Uterus (tissue), 4 donors: ENCODE measurements at places on chromosomes 16 and 17. TPM values are rescaled to one million over a fixed set of nuclear protein-coding genes. Genes with fewer than 3 reads are reported as not detected.

SCNN1G gene
- total RNA-seq = under 0.01 TPM

EXOC3L1 gene
- 2.3 TPM for total RNA-seq

- peak; percentile 32 for DNase-seq
- H3K4me1 ChIP-seq = peaks cover 10% of the 10 kb centered on the region
- no peaks in the 10 kb centered on the region for H3K27me3 ChIP-seq
- no peak overlapping the region for H3K4me3 ChIP-seq
Observed at GRCh38 chr17:74455025-74455545, 11.3 kb upstream of the CD300A start.

BAIAP3 gene
- 0.59 TPM for total RNA-seq

AURKB gene
- total RNA-seq = 12.8 TPM

DNA sequence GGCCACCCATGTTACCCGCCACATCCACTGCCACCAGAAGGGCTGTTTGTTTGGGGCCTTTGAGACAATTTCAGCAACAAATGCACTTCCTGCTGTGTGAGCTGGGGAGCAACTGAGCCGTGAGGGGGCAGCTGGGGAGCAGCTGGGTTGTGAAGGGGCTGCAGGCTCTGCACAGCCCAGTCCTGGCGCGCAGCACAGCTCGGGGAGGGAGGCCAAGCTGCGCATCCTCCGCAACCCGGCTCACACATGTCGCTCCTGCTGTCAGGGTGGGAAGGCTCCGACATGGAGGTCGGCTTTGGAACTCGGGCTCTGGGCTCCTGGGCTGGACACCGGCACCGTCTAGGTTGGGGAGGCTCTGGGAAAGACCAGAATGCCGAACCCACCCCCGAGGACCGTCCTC lies 53.6 kb downstream of the CBFA2T3 start:
- H3K4me1 ChIP-seq = peaks cover 8% of the 10 kb centered on the region
- no peak overlapping the region for H3K27ac ChIP-seq
- no peak overlapping the region for H3K4me3 ChIP-seq
- no peaks in the 10 kb centered on the region for H3K27me3 ChIP-seq
- H3K36me3 ChIP-seq = no peaks in the 10 kb centered on the region

DNA sequence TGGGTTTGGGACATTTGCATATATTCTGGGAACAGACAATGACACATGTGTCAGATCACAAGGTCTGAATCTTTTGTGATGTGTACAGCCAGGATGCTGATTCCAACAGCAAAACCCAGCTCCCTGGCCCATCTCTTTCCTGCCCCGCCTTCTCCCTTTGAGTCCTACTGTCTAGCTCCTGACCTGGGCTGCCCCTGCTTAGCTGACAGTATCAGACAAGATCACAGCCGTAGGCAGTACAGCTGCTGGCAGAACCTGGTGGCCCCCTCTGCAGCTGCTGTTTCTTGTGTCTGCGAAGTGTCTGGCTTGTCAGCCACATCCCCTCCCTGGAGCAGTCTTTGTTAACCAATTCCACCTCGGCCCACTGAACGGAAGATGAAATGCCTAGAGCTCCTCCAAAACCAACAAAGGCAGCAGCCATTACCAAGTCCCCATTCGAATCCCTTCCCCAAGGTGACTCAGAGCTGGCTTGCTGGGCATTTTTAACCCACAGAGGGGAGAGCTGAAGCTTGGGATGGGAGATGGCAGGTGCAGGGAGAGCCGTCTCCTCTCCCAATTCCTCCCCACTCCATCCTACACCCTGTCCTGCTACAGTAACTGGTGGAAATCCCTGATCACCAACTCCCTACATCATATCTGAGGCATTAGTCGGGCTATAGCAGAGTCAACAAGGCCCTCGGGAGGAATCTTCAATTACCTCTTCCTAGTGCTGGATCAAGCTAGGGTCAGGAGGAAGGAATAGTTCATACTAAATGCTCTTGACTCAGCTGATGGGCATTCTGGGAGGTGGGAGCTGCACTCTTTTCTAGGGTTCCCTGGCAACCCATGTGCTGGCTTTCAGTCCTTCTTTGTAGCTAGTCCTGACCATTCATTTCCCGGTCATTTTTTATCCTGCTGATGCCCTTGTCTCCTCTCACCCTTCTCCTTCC lies 5.8 kb downstream of the PIPOX start:
- no peak overlapping the region for H3K4me3 ChIP-seq
- H3K36me3 ChIP-seq = no peaks in the 10 kb centered on the region
- H3K4me1 ChIP-seq = no peaks in the 10 kb centered on the region

GRCh38 chr16:89155184-89155679 lies 16.3 kb upstream of the CDH15 start:
- peak overlapping the region; percentile 31 for H3K27ac ChIP-seq
- peak; percentile 73 for DNase-seq
- no peak overlapping the region for H3K4me3 ChIP-seq
- H3K36me3 ChIP-seq = no peaks in the 10 kb centered on the region

PIGQ gene
- 56.9 TPM for total RNA-seq

EPN3 gene
- total RNA-seq = 0.30 TPM

GRCh38 chr16:1057252-1057932 lies 15.2 kb upstream of the SSTR5 start:
- H3K27ac ChIP-seq = no peak overlapping the region
- DNase-seq = no peak
- no peaks in the 10 kb centered on the region for H3K36me3 ChIP-seq
- H3K27me3 ChIP-seq = no peaks in the 10 kb centered on the region

DNA sequence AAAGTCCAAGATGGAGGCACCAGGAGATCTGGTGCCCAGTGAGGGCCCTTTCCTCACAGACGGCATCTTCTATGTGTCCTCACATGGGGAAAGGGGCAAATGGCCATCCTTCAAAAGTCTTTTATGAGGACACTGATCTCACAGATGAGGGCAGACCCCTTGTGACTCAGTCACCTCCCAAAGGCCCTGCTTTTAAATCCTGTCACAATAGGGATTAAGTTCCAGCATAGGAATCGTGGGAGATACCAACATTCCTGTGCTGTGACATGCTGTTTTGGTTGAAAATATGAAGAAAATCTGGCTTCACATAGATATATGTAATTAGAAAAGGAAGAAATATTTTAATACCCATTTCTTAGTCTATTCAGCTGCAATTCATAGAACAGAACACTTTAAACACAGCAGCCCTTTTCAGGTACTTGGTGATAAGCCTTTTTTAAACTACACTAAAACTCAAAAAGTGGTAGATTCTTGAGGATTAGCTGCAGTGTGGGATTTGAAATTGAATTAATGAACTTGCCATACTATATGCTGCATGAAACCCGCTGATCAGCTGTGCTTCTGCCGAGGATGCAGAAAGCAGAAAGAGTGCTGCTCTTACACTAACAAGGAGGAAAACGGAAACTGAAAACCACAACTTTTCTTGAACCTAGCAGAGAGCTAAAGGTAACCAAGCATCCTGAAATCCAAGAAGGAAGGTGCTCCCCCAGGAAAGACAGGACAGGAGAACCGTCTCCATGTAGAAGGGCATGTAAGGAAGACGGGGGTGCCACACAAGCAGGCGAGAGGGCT lies 32.7 kb downstream of the VPS53 start:
- DNase-seq = no peak
- H3K36me3 ChIP-seq = no peaks in the 10 kb centered on the region
- H3K27me3 ChIP-seq = no peaks in the 10 kb centered on the region
- H3K4me3 ChIP-seq = no peak overlapping the region
- H3K4me1 ChIP-seq = no peaks in the 10 kb centered on the region

- no peaks in the 10 kb centered on the region for H3K27me3 ChIP-seq
- no peak overlapping the region for H3K4me3 ChIP-seq
- H3K4me1 ChIP-seq = no peaks in the 10 kb centered on the region
- no peaks in the 10 kb centered on the region for H3K36me3 ChIP-seq
- H3K27ac ChIP-seq = no peak overlapping the region
Observed at GRCh38 chr17:67689534-67690177, 28.1 kb upstream of the NOL11 start.

SOX15 gene
- not detected for total RNA-seq

DNA sequence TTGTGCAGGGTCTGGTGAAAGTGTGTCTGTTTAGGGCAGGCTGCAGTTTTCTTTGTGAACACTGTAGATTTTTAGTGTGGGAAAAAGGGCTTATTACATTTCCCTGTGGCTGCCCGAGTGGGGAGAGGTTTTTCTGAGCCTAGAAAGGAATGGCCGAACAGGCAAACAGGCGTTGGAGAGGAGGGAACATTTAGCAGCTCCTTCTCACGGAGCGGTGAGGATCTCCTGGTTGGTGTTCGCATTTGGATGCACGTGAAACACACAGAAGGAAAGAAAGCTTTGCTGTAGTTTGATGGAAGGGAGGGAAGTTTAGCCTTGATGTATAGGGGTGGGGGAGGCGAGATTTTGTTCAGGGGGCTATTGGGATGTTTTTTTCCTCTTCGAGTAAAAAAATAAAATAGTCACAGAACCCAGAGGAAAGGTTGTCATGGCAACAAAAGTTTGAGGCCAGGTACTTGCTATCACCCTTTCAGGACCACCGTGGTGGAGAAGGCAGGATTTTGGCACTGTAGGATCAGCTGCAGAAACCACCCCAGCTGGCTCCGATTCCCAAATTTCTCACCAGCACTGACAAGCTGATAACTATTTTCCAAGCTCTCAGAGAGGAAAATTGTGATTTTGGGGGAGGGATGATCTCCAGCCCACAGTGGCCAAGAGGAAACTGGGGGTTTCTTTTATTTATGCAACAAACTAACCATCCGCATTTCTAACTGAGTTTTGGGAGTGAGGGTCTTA lies 3.5 kb downstream of the GSG1L start:
- no peak overlapping the region for H3K27ac ChIP-seq
- no peaks in the 10 kb centered on the region for H3K27me3 ChIP-seq
- H3K4me1 ChIP-seq = peaks cover 5% of the 10 kb centered on the region

PIK3R6 gene
- total RNA-seq = 1.1 TPM

COG4 gene
- 137 TPM for total RNA-seq

- no peaks in the 10 kb centered on the region for H3K36me3 ChIP-seq
- peak; percentile 21 for DNase-seq
- H3K27ac ChIP-seq = no peak overlapping the region
- H3K4me1 ChIP-seq = no peaks in the 10 kb centered on the region
- no peak overlapping the region for H3K4me3 ChIP-seq
- H3K27me3 ChIP-seq = no peaks in the 10 kb centered on the region
Observed at GRCh38 chr16:19375561-19376158, 42.0 kb upstream of the TMC5 start.

PPY gene
- total RNA-seq = not detected

DNA sequence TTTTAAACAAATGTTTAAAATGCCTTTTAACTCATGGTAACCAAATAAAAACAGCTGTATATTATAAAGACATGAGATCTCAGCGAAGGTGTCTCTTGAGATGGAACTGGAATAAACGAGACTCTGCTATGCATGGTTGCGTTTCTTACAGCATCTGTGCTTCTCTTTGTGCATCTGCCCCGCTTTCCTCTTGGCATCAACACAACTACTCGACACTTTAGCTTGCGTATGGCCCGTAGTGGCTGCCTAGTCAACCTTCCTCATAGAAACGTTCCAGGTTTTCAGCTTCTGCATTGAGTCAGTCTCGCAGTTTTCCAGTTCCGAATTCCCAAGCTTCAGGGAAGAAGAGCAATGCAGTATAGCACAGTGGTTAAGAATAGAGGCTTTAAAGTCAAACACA lies 214.9 kb downstream of the CEP112 start:
- DNase-seq = no peak
- no peak overlapping the region for H3K4me3 ChIP-seq
- H3K27me3 ChIP-seq = no peaks in the 10 kb centered on the region

GAS2L2 gene
- 0.69 TPM for total RNA-seq

DNA sequence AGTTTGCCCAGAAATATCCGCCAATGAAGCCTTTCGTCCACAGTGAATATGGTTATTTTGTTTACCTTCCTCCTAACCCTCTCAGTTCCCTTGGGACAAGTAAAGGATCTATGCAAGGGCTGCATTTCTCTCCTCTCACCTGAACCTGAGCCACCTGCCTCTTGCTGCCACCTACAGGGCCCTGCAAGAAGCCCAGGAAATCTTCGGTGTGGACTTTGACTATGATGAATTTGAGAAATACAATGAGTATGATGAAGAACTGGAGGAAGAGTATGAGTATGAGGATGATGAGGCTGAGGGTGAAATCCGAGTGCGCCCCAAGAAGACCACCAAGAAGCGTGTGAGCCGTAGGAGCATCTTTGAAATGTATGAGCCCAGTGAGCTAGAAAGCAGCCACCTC lies 14.0 kb downstream of the SUPT6H start:
- H3K4me1 ChIP-seq = no peaks in the 10 kb centered on the region
- H3K27ac ChIP-seq = no peak overlapping the region
- DNase-seq = no peak
- no peaks in the 10 kb centered on the region for H3K27me3 ChIP-seq
- H3K4me3 ChIP-seq = no peak overlapping the region
- H3K36me3 ChIP-seq = no peaks in the 10 kb centered on the region

GRCh38 chr17:28484296-28484695 lies 10.9 kb downstream of the SLC13A2 start:
- no peaks in the 10 kb centered on the region for H3K4me1 ChIP-seq
- H3K4me3 ChIP-seq = no peak overlapping the region
- no peak overlapping the region for H3K27ac ChIP-seq
- no peaks in the 10 kb centered on the region for H3K27me3 ChIP-seq
- no peaks in the 10 kb centered on the region for H3K36me3 ChIP-seq

- no peaks in the 10 kb centered on the region for H3K36me3 ChIP-seq
- H3K27me3 ChIP-seq = no peaks in the 10 kb centered on the region
- DNase-seq = no peak
- no peak overlapping the region for H3K27ac ChIP-seq
Observed at GRCh38 chr16:57255686-57256415, 10.8 kb downstream of the ARL2BP start.

- no peaks in the 10 kb centered on the region for H3K27me3 ChIP-seq
- H3K27ac ChIP-seq = no peak overlapping the region
- DNase-seq = no peak
Observed at GRCh38 chr16:10566613-10567012, 13.8 kb downstream of the EMP2 start.

- no peak for DNase-seq
- H3K27ac ChIP-seq = no peak overlapping the region
- no peaks in the 10 kb centered on the region for H3K4me1 ChIP-seq
Observed at GRCh38 chr17:34663714-34664113, 84.3 kb downstream of the TMEM132E start.

INCA1 gene
- total RNA-seq = not detected

- no peaks in the 10 kb centered on the region for H3K4me1 ChIP-seq
- H3K27ac ChIP-seq = no peak overlapping the region
- DNase-seq = peak; percentile 20
- H3K27me3 ChIP-seq = no peaks in the 10 kb centered on the region
- H3K36me3 ChIP-seq = no peaks in the 10 kb centered on the region
Observed at GRCh38 chr17:10875984-10876555, 38.2 kb upstream of the PIRT start.

DNA sequence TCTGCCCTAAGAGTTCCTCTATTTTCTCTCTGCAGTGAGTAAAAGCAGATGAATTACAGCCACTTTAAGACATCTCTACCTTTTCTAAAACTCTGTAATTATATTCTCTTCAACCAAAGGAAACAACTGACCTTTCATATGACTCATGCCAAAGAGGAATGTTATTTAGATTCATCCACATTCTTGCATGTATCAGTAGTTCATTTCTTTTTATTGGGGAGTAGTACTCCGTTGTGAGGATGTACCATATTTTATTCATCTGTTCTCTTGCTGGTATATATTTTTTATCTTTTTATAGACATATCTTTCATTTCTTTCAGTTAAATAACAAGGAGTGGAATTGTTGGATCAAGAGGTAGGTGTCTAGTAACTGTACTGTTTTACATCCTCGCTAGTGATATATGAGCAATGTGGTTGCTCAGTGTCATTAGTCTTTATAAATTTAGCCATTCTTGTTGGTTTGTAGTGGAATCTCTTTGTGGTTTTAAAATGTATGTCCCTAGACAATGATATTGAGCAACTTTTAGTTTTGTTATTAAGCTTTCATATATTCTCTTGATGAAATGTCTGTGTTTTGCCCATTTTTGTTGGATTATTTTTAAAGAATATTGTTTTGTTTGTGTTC lies 7.8 kb upstream of the MYH8 start:
- H3K27ac ChIP-seq = no peak overlapping the region
- no peaks in the 10 kb centered on the region for H3K4me1 ChIP-seq
- no peaks in the 10 kb centered on the region for H3K36me3 ChIP-seq
- H3K4me3 ChIP-seq = no peak overlapping the region
- DNase-seq = no peak

SNAI3 gene
- 0.14 TPM for total RNA-seq
